Aorta (tissue), 5 donors: ENCODE measurements at places on chromosomes 1 and 21. TPM values are rescaled to one million over a fixed set of nuclear protein-coding genes. Genes with fewer than 3 reads are reported as not detected.

- no peak for DNase-seq
These were observed 10.0 kb downstream of the UMODL1 start for GRCh38 chr21:42081138-42081537.

GRCh38 chr1:152725261-152725660 is 17.3 kb downstream of the LCE4A start:
- DNase-seq = no peak

- no peak for DNase-seq
These were observed 1.7 kb upstream of the GADD45A start for GRCh38 chr1:67683316-67683715.

Gene KLHDC8A
- not detected for total RNA-seq

DNA sequence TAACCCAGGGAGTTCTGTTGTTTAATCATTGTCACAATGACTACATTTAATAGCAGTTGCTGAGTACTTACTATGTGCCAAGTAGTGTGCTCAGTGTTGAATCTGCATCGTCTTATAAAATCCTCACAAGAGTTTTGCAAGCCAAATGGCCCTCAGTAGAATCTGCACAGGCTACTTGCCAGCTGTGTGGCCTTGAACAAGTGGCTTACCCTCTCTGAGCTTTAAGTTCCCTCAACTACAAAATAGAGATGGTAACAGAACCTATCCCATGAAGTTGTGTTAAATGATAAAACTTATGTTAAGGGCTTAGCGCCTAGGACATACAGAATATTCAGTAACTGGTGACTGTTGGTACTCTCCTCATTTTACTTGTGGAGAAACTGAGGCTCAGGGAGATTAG is 9.1 kb upstream of the SLC30A2 start:
- no peak for DNase-seq

- no peak for DNase-seq
These were observed 97.1 kb downstream of the MACF1 start for GRCh38 chr1:39301606-39302005.

- no peak for DNase-seq
These were observed 526.4 kb upstream of the USP24 start for GRCh38 chr1:55741516-55741915.

- DNase-seq = peak; percentile 80
These were observed 407 bp downstream of the GALNT2 start for GRCh38 chr1:230067419-230067870.

DNA sequence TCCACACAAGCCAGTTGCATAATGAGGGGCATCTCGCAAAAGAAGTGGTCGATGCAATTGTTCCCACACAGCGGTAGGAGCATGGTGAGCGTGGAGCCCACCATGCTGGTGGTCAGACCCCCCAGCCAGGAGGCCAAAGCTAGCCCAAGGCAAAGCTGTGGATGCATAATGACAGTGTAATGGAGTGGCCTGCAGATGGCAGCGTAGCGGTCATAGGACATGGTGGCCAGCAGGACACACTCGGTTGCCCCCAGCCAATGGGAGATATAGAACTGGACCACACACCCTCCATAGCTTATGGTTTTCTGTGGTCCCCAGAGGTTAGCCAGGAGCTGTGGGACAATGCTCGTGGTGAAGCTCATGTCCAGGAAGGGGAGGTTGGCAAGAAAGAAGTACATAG is 4.3 kb downstream of the OR2C3 start:
- DNase-seq = no peak

DNA sequence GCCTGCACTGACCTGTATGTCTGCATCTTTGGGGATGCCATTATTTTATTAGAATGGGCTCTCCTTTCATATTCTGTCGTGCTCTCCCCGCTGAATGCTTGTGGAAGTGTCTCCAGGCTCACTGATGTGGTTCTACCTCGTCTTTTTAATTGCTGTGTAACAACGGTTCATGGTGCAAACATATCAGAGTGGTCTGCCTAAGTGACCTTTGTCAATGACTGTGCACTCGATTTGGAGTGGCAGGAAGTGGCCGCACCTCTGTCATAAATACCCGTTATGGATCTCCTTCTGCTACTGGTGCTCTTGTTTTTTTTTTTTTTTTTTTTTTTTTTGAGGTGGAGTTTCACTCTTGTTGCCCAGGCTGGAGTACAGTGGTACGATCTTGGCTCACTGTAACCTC is 38.3 kb downstream of the SPSB1 start:
- no peak for DNase-seq

- no peak for DNase-seq
These were observed 172.2 kb downstream of the EDEM3 start for GRCh38 chr1:184582411-184582810.

DNA sequence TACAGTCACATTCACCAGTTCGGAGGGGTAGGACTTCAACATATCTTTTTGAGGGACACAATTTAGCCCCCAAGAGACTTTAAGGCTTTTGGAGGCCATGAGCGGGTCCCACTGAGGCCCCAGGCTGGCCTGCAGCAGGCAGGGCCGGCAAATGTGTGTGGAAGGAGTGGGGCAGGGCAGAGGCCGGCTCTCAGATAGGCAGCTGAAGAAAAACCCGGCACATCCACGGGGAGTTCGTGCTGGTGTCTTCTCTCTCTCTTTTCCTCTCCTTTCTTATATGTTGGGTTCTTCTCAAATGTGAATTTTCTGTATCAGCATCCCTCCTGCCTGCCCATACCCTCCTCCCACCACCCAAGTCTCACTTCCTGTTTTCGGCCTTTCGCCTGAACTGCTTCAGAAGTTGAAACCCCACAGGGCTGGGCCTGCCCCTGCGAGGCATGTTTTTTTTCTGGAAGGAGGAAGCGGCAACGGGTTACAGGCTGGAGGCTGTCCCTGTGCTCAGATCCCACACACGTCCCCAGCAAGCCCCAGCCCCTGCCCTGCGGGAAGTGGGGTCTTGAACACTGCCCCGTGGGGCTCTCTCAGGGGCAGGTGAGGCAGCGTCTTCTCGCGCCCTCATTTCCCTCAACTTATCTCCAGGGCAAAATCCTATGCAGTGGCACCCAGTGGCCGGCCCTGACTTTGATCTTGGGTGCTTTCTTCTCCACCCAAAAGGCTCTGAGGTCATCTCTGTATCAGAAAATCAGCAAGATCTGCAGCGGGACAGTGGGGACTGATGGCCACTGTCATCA is 9.7 kb upstream of the UMODL1 start:
- DNase-seq = peak; percentile 86

GRCh38 chr21:14114251-14114650 is 96.5 kb downstream of the LIPI start:
- no peak for DNase-seq

Gene RBM15
- 18.7 TPM for total RNA-seq

- DNase-seq = no peak
These were observed 86.0 kb downstream of the CASZ1 start for GRCh38 chr1:10710489-10710888.

GRCh38 chr1:231674575-231674974 is 48.0 kb downstream of the DISC1 start:
- no peak for DNase-seq

GRCh38 chr1:217407534-217408001 is 223.3 kb downstream of the GPATCH2 start:
- no peak for DNase-seq

Gene OR10J1
- total RNA-seq = not detected

DNA sequence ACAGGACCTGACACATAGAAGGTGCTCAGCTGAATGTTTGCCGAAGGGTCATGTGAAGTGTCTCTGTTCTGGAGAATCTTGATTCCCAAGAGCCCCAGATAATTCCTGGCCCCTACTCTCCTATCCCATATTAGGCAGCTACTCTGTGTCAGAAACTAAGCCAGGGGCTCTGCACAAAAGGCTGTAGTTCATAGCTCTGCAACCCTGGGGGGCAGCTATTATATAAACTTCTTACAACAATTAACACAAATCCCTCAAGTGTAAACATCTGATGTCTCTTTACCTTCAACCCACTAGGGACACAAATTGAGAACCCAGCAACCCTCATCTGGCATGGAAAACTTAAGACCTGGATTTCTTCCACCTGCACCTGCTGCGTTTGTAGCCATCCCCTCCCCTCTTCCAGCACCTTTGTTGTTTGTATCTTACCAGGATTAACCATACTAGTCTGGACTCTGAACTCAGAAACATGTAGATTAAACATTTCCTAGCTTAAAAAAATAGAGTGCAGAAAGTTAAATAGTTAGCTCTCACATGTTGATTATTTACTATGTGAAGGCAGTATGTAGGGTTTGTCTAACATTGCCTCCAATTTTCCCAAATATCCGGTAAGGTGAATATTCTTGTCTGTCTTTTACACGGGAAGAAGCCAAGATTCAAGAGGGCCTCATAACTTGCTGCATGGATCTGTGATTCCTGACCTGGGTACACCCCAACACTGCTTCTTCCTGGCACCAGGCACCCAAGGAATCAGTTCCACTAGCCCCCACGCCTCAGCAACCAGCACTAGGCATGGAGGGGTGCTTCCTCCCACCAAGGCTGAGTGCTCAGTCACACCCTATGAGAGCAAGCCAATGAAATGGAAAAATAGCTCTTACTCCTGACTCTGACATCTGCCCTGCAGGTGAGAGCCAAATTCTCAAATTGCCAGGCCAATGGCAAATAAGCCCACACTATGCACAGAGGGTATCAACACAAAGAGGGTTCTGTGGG is 220.7 kb upstream of the HOOK1 start:
- no peak for DNase-seq

GRCh38 chr1:15678578-15678977 is 5.5 kb upstream of the PLEKHM2 start:
- DNase-seq = no peak

DNA sequence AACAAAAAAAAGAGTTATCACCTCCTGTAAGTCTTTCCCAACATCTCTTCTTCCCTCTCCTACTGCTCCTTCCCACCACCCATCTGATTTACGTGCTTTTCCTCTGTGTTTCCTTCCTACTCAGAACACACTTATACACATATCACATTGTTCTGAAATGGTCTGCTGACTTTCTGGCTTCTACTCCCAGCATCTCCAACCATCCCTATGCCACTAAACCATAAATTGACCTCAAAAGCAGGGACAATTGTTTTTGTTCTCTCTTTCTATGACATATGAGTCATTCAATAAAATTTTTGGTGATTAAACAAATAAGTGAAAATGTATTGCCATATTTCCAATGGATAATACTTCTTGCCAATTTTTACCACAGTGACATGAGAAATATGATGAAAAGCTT is 8.2 kb downstream of the GOLPH3L start:
- no peak for DNase-seq

DNA sequence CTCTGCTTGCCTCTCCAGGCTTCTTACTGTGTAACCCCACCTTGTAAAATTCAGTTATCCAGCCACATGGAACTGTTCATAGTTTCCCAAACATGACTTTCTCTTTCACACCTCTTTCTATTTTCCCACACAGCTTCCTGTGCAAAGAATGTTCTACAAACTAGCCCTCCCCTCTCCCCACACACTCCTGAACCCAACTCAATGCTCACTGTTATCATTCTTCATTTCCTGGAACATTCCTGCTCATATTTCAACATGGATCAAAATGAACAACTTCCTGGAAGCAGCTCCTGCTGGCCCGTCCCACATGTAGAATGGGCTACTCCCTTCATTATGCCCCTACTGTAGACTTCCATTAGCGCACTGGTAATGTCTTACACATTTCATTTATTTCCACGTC is 7.5 kb upstream of the HSD11B1 start:
- no peak for DNase-seq

Gene SPRR2G
- not detected for total RNA-seq

DNA sequence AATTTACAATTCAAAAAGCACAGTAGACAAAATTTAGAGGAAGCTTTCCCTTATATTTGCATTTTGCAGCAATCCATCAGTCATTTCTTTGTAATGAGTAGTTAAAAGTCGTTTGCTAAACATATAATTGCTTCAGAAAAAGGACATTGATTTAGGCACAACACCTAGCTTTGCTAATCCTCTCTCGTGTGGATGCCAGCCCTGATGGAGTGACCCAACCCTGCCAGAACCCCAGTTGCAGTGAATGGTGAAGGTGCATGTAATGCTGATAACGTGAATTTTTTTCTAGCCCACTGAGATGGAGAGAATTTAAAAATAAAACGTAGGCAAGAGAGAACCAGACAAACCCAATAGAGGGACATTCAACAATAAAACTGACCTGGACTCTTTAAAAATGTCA is 263.4 kb downstream of the GRIK1 start:
- no peak for DNase-seq

- no peak for DNase-seq
These were observed 1356.3 kb downstream of the KCNT2 start for GRCh38 chr1:195251900-195252299.

Gene LELP1
- total RNA-seq = not detected

- no peak for DNase-seq
These were observed 12.3 kb downstream of the ZRANB2 start for GRCh38 chr1:71068325-71069240.

DNA sequence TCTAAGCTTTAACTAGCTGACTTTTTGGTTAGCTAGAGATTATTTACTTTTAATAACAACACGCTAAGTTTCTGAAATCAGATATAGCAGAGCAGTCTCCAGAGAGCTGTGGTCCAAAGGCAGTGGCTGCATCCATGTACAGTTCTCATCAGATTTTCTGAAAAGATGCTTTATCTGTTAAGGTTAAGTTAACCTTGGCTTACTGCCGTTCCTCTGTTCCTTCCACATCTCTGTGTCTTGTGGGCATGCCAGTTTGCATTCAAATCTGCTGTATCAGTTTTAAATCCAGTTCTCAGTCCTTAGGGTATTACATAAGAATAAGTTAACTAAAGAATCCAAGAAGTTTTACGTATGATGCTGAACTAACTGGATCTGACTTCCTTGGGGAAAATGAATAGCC is 46.8 kb downstream of the SPATA46 start:
- DNase-seq = no peak

GRCh38 chr1:230746617-230747016 is 571 bp upstream of the CAPN9 start:
- DNase-seq = no peak

Gene KCNT2
- 18.8 TPM for total RNA-seq

DNA sequence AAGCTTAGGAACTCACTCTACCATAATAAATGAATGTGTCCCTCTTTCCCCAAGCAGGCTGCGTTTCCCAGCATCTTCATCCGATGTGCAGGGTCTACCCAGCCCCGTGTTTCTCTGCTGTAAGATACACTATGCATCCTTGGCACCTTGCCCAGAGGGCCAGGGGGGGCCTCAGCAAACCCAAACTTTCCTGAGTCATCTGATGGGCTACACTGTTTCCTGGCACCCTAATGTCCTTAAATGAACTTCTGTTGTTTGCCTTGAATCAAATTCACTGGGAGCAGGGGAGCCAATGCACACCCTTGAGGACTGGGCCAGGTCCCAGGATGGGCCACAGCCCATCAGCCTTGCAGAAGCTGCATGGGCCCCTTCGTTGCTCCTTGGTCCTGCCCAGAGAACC is 145.5 kb downstream of the IGSF21 start:
- DNase-seq = no peak

Gene JAM2
- 20.1 TPM for total RNA-seq

GRCh38 chr21:35543746-35544145 is 494.6 kb upstream of the RUNX1 start:
- DNase-seq = no peak

- no peak for DNase-seq
These were observed 26.1 kb downstream of the NR5A2 start for GRCh38 chr1:200053646-200054045.

DNA sequence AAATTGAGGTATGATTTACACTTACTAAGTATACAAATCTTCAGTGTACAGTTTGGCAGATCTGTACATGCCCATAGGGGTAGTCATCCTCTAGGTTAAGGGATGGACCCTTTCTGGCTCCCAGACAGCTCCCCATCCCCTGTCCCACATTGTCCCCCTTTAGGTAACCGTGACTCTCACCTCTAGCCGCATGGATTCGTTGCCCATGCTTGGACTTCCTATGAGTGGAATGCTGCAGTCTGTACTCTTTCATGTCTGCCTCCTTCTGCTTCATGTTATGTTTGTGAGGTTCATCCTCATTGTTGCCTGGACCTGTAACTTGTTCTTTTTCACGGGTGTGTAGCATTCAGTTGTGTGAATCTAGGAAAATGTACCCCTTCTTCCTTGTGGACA is 20.3 kb downstream of the SLC37A1 start:
- DNase-seq = no peak
